ENCODE measurements at places on chromosomes 13 and 19. TPM values are rescaled to one million over a fixed set of nuclear protein-coding genes. Genes with fewer than 3 reads are reported as not detected.

DNA sequence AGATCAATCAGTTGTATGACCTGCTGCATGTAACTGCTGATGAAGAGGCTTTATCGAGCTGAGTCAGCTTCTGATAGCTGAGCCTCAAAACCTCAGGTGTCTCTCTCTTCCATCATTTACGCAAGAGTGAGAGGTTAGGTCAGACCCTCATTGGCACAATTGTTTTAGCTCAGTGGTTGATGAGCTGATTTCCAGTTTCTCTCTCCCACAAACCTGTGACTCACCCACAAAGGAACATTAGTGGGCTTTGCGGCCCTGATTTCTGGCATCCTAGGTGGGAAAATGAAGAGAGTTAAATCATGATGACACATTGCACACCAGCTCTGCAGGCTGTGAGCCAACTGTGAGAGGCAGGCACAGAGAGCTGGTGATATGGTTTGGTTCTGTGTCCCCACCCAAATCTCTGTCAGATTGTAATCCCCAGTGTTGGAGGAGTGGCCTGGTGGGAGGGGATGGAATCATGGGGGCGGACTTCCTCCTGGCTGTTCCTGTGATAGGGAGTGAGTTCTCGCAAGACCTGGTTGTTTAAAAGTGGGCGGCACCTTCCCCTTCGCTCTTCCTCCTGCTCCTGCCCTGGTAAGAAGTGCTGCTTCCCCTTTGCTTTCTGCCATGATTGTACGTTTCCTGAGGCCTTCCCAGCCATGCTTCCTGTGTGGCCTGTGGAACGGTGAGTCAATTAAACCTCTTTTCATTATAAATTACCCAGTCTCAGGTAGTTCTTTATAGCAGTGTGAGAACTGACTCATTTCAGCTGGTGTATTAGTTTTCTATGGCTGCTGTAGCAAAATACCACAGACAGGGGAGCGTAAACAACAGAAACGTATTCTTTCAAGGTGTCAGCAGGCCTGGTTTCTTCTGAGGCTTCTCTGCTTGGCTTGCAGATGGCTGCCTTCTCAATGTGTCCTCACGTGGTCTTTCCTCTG lies 33.5 kb upstream of the TMTC4 start:
- no peak for DNase-seq

- no peak for DNase-seq
Observed at GRCh38 chr13:103976371-103976770, 910.2 kb upstream of the SLC10A2 start.

- no peak for DNase-seq
Observed at GRCh38 chr19:6023085-6023682, 45.2 kb upstream of the RANBP3 start.

GRCh38 chr13:29165840-29166239 lies 345.7 kb downstream of the MTUS2 start:
- DNase-seq, result no peak

The CLIP3 gene
- total RNA-seq, result 0.27 TPM

- DNase-seq, result peak; percentile 66
Observed at GRCh38 chr19:7680606-7681339, at the start of gene TRAPPC5. Gene TRAPPC5 (plus strand): TSS chr19:7680833. CDS start chr19:7682254, 1,421 bp downstream.

Data from NCI-H460 (cell line).